ENCODE measurements at places on chromosomes 6 and 20.

GRCh38 chr6:35977308-35977707, 47.1 kb downstream of the SLC26A8 start:
- no peak for DNase-seq

DNA sequence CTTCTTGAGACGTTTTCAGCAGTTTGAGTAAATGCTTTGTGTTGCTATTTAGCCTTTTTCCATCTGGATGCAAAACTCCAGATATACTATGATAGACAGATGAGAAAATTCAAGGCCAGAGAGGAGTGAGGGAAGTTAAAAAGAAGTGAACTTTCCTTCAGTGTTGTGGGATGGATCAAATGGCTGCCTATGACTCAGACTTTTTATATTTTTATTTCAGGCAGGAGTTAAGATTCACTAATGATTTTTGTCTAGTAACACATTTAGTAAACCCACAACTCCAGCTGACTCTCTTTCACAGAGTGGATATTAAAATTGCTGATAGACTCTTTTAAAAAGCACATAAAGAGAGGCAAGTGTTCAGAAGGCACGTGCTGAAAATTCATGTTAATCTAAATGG, 23.2 kb upstream of the PTCHD4 start:
- no peak for DNase-seq

- no peak for DNase-seq
Measured at GRCh38 chr20:9225879-9226278, 157.0 kb downstream of the PLCB4 start.

DNA sequence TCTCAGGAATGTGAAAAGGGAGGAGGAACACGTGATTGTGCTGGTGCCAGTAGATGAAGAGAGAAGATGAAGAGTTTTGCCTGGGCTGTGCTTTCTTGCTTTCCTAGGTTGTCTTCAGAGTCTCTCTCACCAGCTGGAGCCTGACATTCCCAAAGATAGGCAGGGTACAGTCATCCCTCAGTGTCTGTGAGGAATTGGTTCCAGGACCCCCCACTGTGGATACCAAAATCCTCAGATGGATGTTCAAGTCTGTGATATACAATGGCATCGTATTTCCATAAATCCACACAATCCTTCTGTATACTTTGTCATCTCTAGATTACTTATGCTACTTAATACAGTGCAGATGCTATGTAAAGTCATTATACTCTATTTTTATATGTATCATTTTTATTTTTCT, 113.5 kb downstream of the SAMD5 start:
- no peak for DNase-seq

- DNase-seq = no peak
Measured at GRCh38 chr6:147642458-147642857, 134.0 kb downstream of the SAMD5 start.

DNA sequence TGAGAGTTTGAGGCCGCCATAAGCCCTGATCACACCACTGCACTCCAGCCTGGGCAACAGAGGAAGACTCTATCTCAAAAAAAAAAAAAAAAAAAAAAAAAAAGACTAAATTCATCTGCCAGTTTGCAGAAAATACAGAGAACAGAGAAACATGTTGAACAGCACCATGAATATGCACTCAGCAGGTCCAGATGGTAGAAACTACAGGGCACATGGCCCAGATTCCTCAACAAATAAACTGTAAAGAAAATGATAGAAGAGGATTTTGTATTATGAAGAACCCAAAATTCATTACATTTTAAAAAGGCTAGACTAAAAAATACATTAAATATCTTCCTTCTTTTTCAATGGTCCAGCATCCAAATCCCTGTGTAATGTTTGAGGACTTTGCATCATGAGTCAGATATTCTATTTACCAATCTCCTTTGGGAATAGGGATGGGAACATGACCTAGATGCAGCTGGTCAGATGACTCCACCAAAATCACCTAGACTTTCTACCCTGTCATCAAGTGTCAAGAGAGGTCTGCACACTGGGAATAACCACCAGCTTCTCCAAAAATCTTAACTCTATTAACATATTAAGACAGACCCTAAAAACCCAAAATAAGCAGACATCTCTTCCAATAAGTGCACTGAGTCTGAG, 189.1 kb upstream of the TCF21 start:
- no peak for DNase-seq

GRCh38 chr20:49278818-49279676, 1.2 kb upstream of the ZNFX1 start:
- no peak for DNase-seq

DNA sequence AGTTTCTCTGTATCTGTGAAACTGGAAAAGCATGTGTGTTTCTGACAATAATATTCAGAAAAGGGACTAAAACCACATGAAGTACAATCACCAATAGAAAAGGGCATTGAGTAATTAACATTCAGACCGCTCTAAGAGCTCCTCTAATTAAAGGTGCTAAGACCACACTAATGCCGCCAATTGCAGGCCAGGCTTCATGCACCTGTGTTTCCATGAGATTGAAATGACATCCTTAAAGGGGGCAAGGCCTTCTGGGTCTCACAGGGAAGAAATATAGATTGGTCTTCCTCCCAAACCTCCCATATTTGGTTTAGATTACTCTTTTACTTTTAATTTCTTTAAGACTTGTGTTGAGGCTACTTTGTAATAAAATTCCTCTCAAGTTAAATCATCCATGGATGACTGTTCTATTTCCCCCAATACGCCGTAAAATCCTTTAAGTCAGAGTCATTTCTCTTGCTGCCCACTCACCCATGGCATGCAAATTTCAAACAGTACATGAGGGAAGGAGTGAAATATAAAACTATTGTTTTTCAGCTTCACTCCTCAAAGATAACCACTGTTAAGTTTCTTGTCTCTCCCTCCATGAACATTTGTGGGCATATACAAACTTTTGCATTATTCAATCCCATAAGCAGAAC, 110.6 kb downstream of the UBE3D start:
- DNase-seq = no peak

DNA sequence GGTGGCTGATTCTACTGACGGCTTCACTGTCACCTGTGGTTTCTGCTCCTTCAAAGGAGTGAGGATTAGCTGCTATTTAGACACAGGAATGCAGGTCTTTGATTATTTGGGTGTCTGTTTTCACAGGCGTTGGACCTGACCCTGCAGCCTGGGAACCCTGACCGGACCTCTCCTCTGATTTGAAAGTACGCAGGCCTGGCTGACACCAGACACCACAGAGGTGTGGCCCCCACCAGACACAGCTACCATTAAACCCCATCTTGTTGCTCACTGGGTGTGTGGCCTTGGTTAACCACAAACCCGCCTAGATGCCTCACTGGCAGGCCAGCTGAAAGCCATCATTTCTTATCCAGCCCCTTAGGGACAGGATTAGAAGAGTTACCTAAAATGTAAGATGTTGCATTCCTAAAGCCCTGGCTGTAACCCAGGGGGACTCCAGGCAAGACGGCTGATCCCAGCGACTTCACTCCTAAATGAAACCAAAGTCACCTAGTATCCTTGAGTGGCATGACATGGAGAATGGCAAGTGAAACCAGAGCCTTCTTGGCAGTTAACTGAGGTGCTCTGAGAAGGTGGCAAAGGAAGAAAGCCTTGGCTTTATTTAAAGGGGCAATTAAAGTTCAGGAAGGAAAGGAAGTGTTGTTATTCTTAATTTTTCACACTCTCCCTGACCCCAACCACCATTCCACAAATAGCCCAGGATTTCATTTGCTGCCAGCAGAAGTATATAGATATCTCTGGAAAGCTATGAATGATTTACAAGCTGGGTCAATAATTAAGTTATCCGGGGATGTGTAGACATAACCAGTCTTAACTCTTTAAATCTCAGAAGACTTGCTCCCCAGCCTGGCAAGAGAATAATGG, 169.9 kb downstream of the QRSL1 start:
- DNase-seq = no peak

GRCh38 chr6:8240301-8240700, 138.0 kb upstream of the EEF1E1 start:
- DNase-seq = no peak
